ENCODE measurements at places on chromosomes 1 and 21.
A peak's percentile ranks its signal among the peaks of the same experiment; 100 is the strongest.

GRCh38 chr1:158818975-158819431 lies 12.1 kb upstream of the MNDA start:
- no peaks in the 10 kb centered on the region for H3K27me3 ChIP-seq
- no peak for DNase-seq
- no peaks in the 10 kb centered on the region for H3K4me1 ChIP-seq

DNA sequence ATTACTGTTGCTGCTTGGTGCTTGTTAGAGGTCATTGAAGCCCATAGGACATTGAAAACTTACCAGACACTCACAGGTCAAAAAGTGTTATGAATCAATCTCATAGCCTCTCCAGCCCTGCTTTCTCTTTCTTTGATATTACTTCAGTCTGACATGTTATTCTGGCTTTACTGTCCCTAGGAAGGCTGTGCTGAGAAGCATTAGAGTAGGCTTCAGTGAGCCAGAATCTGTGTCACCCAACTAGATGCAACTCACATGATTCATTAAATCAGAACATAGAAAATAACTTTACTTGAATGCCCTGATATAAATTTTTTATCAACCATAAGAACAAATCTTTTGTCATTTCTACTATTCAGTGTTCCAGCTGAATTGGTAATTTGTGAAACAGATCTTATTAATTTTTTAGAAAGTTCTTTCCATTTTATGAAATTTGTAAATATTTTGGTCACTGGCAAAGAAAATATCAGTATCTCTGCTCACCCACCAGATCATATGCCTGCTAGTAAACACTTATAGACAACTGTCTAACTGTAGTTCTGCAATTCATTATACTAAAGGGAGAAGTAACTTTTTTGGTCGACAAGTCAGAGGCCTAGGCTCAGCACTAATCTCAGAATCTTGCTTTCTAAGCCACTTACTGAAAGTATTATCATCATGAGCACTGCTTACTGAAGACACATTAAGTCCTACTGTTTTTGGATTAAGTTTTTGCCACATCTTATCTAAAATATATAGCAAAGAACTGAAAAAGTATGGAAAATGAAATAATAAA lies 48.2 kb downstream of the RPAP2 start:
- H3K4me1 ChIP-seq = no peaks in the 10 kb centered on the region
- DNase-seq = no peak
- no peaks in the 10 kb centered on the region for H3K27me3 ChIP-seq
- H3K36me3 ChIP-seq = peaks cover 12% of the 10 kb centered on the region
- H3K4me3 ChIP-seq = no peak overlapping the region
- no peak overlapping the region for H3K27ac ChIP-seq

GRCh38 chr1:168653567-168653966 lies 75.4 kb downstream of the DPT start:
- no peaks in the 10 kb centered on the region for H3K27me3 ChIP-seq
- no peaks in the 10 kb centered on the region for H3K36me3 ChIP-seq
- no peak overlapping the region for H3K27ac ChIP-seq

- no peak overlapping the region for H3K27ac ChIP-seq
- no peaks in the 10 kb centered on the region for H3K36me3 ChIP-seq
- H3K27me3 ChIP-seq = no peaks in the 10 kb centered on the region
- H3K4me1 ChIP-seq = no peaks in the 10 kb centered on the region
- no peak for DNase-seq
Observed at GRCh38 chr1:221937155-221937953, 195.5 kb upstream of the DUSP10 start.

- H3K4me3 ChIP-seq = no peak overlapping the region
- no peak overlapping the region for H3K27ac ChIP-seq
- no peaks in the 10 kb centered on the region for H3K27me3 ChIP-seq
- no peak for DNase-seq
Observed at GRCh38 chr1:218557731-218558130, 212.6 kb downstream of the TGFB2 start.

DNA sequence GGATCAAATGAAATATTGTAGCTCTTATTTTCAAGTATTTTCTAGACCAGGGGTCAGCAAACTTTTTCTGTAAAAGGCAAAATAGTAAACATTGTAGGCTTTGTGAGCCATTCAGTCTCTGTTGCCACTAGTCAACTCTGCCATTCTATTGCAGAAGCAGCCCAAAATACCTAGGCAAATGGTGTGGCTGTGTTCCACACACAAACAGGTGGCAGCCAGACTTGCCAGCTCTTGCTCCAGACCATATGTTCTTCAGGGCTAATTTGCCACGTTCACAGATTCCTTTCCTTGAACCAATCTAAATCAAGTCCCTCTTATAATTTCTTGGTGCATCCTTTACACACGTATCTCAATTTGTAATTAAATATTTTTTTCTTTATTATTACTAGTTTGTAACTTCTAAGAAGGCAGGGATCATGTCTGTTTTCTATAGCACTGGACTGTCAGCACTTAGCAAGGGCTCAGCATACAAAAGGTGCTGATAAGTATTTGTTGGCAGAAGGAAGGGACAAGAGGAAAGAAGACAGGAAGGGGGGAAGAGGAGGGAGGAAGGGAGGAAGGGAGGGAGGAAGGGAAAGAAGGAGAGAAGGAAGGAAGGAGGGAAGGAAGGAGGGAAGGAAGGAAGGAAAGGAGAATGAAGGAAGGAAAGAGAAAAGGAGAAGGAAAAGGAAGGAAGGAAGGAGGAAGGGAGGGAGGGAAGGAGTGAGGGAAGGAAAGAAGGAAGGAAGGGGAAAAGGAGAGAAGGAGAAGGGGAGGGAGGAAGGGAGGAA lies 106.5 kb upstream of the EDEM3 start:
- no peak overlapping the region for H3K27ac ChIP-seq
- H3K27me3 ChIP-seq = no peaks in the 10 kb centered on the region
- no peaks in the 10 kb centered on the region for H3K4me1 ChIP-seq

GRCh38 chr1:198157847-198158725 lies 1.3 kb downstream of the NEK7 start:
- H3K4me3 ChIP-seq = peak overlapping the region; percentile 91
- H3K36me3 ChIP-seq = no peaks in the 10 kb centered on the region
- H3K4me1 ChIP-seq = peaks cover 50% of the 10 kb centered on the region
- peak overlapping the region; percentile 97 for H3K27ac ChIP-seq
- H3K27me3 ChIP-seq = no peaks in the 10 kb centered on the region
- peak; percentile 39 for DNase-seq

GRCh38 chr1:236890152-236891056 lies 95.3 kb downstream of the MTR start:
- peaks cover 30% of the 10 kb centered on the region for H3K36me3 ChIP-seq
- DNase-seq = no peak
- H3K27me3 ChIP-seq = no peaks in the 10 kb centered on the region
- H3K27ac ChIP-seq = no peak overlapping the region
- no peak overlapping the region for H3K4me3 ChIP-seq

DNA sequence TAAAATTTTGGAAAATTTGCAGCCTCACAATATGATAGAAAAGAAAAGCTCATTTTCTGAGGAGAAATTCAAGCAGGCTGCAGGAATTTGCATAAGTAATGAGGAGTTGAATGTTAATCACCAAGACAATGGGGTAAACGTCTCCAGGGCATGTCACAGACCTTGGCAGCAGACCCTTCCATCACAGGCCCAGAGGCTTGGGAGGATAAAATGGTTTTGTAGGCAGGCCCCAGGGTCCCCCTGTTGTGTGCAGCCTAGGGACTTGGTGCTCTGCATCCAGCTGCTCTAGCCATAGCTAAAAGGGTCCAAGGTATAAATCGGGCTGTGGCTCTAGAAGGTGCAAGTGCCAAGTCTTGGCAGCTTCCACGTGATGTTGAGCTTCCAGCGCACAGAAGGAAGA lies 112.2 kb upstream of the FMN2 start:
- H3K4me1 ChIP-seq = no peaks in the 10 kb centered on the region
- no peaks in the 10 kb centered on the region for H3K36me3 ChIP-seq
- no peaks in the 10 kb centered on the region for H3K27me3 ChIP-seq
- H3K27ac ChIP-seq = no peak overlapping the region

DNA sequence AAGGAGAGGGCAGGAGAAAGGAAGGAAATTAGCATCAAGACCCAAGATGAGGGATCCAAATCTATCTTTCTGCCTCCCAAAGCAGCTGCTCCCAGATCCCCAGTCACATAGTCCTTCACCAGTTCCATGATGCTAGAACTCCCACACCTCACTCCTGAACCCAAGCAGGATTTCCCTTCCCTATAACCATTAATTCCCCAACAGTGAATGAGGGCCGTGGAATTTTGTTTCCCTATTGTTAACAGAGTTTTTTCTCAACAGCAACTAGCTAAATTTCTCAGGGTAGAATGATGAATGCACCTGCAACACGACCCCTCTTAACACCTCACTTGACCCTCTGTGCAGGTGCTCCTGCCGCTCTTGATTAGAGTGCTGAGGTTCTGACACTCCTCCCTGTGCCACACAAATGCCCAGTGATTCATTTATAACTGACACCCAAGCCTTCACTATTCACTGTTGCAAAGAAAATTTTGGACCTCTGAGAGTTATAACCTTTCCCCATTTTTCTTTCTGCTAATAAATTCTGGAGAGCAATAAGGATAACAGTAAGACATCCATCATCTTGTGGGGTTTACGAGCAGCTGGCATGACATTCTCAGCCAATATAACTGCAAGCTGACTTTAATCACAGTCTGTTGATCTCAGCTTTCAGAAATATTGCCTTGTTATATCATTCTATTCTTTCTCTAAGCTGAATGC lies 25.4 kb upstream of the NPL start:
- DNase-seq = no peak
- peaks cover 2% of the 10 kb centered on the region for H3K4me1 ChIP-seq
- no peaks in the 10 kb centered on the region for H3K36me3 ChIP-seq
- no peak overlapping the region for H3K27ac ChIP-seq
- H3K4me3 ChIP-seq = no peak overlapping the region

DNA sequence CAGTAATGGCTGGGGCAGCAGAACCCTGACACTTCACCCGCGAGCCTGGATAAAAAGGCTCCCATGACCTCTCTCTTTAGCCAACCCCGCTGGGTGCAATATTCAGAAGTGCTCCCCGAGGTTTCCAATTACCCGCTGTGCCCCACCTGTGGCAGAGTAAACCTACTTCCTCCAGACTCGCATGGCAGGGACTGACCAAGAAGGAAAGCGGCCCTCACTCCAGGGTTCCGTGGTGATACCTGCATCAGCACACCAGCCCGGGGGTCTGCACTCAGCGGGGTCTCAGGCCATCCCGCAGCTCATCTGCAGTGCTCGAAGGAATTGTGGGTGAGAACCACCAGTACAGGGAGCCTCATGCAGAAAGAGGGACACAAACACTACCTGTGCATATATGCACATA lies 136.3 kb upstream of the FMN2 start:
- H3K36me3 ChIP-seq = no peaks in the 10 kb centered on the region
- H3K4me3 ChIP-seq = no peak overlapping the region
- DNase-seq = no peak
- peaks cover 3% of the 10 kb centered on the region for H3K4me1 ChIP-seq

GRCh38 chr1:8360493-8361197 lies 42.7 kb downstream of the SLC45A1 start:
- no peak overlapping the region for H3K27ac ChIP-seq
- no peak overlapping the region for H3K4me3 ChIP-seq
- no peak for DNase-seq
- H3K36me3 ChIP-seq = peaks cover 68% of the 10 kb centered on the region
- no peaks in the 10 kb centered on the region for H3K27me3 ChIP-seq
- H3K4me1 ChIP-seq = peaks cover 24% of the 10 kb centered on the region

Data from liver (tissue), 10 donors.